Retina (tissue), 1 donor: ENCODE measurements at places on chromosomes 3 and 15.

- DNase-seq: no peak
These were observed 157.9 kb downstream of the FOXP1 start for GRCh38 chr3:71425491-71426071.

GRCh38 chr15:70528270-70528706, 235.1 kb downstream of the UACA start:
- peak; percentile 1 for DNase-seq

- no peak for DNase-seq
These were observed 340.3 kb upstream of the RBMS3 start for GRCh38 chr3:28940530-28940929.

GRCh38 chr15:83512459-83512858, 65.3 kb downstream of the SH3GL3 start:
- no peak for DNase-seq

DNA sequence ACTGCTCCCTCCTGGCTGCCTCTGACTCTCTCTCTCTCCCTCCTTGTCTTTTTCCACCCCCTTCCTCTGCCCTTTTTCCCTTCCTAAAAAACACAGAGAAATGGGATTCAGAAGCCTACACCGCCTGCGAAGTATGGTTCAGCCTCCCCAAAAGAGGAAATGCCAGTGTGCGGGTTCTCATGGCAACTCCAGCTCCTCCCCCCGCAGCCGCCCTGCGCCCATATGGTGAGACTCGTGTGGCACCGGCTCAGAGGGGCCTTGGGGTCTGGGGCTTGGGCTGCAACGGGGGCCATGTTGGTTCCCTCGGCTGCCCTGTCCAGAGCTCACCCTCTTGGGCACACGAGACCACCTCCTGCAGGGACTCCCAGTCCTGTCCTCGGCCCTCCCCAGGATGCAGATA, 23.6 kb upstream of the LINGO1 start:
- no peak for DNase-seq
